ENCODE measurements at places on chromosomes 4 and X.

DNA sequence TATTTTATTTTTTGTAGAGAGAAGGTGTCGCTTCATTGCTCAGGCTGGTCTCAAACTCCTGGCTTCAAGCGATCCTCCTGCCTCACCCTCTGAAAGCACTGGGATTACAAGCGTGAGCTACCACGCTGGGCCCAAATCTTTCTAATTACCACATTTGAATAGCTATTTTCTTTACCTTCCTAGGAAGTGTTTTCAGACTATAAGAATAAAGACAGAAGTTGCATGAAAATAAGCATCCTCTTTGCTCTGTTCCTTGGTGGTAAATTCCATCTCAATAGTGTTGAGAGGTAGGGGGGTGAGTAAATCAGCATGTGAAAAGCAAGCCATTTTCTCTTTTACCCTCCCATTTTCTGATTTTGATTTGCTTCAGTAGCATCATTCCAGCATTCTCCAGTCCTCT, 122.4 kb downstream of the LARP7 start:
- DNase-seq = no peak

- DNase-seq = no peak
Measured at GRCh38 chrX:51824061-51824460, 69.4 kb upstream of the MAGED1 start.

DNA sequence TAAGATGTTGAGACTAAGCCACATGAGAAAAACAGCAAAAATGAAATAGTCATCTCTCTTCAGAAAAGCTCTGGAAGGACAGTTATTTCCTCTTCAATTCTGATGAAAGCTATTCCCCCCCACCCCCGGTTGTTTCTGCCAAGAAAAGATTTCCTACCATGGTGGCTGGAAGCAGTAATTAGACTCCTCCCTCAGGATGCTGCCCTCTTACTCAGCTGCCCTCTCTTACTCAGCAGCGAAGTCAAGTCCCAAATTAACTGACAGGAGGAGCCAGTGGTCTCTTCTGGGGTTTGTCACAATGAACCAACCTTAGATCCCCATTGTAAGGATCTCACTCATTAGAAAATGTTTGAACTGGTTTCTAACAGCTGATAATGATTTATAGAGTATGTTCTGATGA, 38.0 kb downstream of the GPM6B start:
- no peak for DNase-seq

GRCh38 chr4:176188654-176189053, 6.7 kb downstream of the SPATA4 start:
- no peak for DNase-seq

- no peak for DNase-seq
Measured at GRCh38 chrX:122187069-122187713, 996.9 kb upstream of the GRIA3 start.

GRCh38 chr4:69816236-69816635, 43.7 kb downstream of the SULT1E1 start:
- DNase-seq = no peak

- no peak for DNase-seq
Measured at GRCh38 chr4:159685340-159686092, 582.6 kb downstream of the RAPGEF2 start.

DNA sequence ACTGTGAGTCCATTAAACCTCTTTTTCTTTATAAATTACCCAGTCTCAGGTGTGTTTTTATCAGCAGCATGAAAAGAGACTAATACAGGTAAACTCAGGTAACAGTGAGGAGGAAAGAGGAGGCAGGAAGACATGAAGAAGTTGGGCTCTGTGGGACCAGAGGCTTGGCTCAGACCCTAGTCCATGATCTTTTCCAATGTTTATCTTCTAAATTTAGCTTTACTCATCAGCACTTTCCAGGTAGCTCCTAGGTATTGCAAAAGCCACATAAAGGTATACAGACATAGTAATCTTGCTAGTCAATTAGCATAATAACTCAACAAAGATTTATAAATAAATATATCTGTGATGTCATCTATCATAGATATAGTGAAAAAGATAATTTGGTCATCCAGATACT, 11.2 kb upstream of the FRYL start:
- DNase-seq = no peak

DNA sequence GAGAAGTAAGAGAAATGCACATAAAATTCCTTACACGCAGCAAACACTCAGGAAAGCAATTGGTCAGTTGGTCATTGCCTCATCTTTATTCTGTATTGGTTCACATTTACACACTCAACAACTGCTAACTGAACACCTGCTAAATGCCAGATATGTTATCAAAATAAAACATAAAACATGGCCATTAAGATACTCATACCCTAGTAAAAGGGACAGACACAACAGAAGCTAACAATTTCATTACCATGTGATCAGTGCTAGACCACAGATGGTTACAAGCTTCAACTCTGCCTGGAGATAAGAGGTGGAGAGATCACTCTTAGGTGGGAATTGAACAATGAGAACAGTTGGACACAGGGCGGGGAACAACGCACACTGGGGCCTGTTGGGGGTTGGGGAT, 26.2 kb downstream of the TEC start:
- no peak for DNase-seq

DNA sequence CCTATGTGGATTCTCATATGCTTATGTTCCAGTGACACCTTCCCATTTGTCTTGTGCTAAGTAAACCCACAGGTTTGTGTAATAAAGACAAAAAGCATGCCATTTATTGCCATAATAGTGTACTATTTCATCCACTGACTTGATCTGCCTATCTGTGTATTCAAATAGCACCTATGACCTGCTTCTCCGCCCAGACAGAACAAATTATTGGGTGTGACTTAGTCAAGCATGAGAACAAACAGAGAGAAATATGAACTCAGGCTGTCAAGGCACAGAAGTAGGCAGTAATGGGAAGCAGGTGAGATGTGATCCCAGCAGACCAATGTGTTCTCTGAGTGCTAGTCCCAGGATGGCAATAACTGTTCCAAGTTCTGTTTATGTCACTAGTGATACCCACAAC, 25.4 kb downstream of the ELOVL6 start:
- DNase-seq = no peak

GRCh38 chr4:41212616-41213203, 1.6 kb downstream of the APBB2 start:
- no peak for DNase-seq

DNA sequence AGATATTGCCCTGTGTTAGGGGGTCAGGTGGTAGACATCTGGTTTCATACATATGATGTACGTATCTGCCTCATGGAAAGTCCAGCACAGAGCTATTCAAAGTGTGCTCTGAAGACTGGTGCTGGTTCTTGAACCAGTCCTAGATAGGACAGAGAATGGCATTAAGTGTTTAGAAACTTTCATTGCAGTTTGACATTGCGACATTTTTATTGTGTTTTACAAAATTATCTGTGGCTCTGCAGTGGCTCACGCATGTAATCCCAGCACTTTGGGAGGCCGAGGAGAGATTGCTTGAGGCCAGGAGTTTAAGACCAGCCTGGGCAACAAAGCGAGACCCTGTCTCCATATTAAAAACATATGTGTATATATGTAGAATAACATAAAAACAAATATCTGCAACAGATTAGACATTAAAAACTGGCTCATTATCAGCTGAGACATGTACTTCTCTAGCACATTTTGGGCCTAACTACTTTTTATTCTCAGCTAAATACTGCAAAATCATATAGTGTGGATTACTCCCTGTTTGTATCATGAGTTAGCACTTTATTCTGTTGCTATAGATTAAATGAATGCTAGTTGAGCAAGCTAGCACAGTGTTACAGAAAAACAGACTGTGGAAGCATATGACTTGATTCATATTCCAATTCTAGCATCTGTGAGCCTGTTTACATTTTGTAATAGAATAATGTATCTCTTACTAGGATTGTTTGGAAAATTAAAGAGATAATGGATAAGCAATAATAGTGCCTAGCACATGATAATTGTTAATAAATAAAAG, 57.1 kb downstream of the USP9X start:
- no peak for DNase-seq

GRCh38 chr4:97664741-97665140, 478.5 kb downstream of the STPG2 start:
- DNase-seq = no peak

DNA sequence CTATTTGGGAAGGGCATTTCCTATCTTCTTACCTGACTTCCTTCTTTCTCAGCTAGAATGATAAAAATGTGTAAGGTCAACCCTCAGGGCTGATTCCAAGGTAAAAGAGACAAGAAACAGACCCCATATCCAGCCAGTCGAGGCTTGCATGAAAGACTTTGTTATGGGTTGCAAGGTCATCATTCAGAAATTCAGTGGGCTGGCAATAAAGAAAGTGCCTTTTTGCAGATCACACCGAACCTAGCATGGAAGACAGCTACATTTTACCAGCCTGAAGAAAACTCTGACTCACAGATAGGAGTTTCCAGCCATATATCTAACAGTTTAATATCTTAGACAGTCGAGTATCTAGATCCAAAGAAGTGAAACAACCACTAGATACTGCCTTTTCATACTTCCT, 87.4 kb downstream of the PDGFC start:
- no peak for DNase-seq

- no peak for DNase-seq
Measured at GRCh38 chr4:14615671-14616070, 386.6 kb upstream of the CPEB2 start.

GRCh38 chrX:74515356-74515755, 94.1 kb downstream of the SLC16A2 start:
- no peak for DNase-seq

- DNase-seq = no peak
Measured at GRCh38 chr4:16608123-16608522, 290.3 kb downstream of the LDB2 start.

DNA sequence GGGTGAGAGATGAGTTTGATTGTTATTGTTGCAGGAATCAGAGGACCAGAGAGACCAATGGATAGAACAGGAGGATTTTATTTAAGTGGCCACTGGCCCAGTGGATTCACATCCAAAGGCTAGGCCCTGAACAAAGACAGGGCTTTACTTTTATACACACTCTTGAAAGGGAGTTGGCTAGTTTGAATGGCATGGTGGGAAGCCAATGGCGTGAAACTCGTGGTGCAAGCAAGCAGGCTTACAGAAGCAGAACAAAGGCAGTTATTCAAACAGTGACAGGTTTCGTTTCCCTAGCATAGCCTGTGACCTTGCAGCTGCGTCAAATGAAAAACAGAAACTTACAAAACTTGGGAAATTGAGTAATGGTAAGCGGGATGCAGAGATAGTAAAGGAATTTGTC, 110.2 kb upstream of the PRDX4 start:
- DNase-seq = no peak

DNA sequence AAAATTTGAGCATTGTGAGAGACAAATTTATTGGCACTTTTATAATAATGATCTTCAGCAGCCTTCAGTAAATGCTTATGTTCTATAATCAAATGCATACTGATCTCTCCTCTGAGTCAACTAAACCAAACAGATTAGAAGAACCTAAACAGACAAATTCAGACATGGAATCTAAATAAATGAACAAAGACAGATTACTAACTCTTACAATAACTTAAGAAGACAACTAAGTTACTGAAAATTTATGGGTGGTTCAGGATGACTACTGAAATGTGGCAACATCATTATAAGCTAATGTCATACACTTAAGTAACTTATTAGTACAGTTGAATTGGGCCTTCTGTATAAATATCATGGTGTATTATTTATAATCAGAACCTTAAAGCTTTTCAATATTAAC, 127.3 kb downstream of the NEK1 start:
- DNase-seq = no peak

DNA sequence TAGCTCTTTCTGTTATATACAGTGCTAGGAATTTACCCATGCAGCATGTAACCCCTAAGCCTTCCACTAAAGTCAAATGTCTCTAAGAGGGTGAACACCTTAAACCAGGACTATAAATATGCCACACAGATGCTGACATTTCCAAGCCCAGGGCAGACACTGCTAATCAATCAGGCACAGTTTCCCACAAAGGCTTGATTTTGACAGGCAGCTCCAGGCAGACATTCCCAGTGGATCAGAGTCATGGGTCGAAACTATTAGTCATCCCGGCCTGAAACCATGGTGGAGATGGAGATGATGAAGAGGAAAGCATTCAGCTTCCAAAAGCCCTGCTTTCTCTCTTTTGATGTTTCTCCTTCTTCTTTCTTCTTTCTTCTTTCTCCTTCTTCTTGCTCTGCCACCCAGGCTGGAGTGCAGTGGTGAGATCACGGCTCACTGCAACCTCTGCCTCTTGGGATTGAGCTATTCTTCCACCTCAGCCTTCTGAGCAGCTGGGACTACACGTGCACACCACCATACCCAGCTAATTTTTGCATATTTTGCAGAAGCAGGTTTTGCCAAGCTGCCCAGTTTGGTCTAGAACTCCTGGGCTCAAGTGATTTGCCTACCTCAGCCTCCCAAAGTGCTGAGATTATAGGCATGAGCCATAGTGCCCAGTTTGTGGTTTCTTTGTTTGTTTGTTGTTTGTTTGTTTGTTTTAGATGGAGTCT, 21.0 kb upstream of the SORCS2 start:
- no peak for DNase-seq

- DNase-seq = no peak
Measured at GRCh38 chr4:42225286-42225685, 72.8 kb upstream of the BEND4 start.

- DNase-seq = no peak
Measured at GRCh38 chr4:2950221-2950989, 12.8 kb downstream of the NOP14 start.

GRCh38 chrX:110173192-110174175, 144.4 kb downstream of the AMMECR1 start:
- no peak for DNase-seq

DNA sequence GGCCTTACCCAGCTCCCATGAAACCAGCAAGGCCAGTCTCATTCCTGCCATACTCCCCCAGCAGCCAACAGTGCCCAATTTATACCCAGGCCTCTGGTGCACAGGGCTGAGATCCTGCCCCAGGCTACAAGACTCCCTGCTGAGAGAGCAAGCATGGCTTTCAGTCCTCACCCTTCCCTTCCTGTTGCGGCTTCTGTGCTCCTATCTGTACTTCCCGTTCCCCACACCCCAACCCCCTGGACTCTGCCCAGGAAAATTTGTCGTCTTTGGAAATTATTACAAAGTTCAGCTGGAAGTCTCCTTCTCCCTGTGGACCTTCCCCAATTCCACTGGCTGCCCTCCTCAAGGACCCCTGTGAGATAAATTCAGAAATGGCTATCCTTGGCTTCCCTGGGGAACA, 84.1 kb upstream of the GK2 start:
- DNase-seq = no peak

DNA sequence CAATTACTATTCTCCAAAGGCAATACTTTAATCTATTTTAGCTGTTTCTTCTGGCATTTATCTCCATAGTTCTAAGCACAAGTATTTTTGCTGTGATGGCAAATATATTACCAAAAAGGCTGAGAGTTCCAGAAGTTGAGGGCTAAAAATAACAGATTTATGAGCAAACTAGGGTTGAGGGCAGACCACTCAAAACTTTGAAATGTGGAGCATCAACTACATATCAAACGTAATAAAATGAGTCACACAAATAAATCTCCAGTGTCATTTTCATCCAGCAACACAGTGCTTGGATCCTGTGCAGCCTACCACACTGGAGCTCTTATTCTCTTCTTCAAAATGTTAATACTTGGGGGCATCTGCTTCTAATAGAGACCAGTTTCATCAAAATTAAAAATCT, 163.9 kb downstream of the HS3ST1 start:
- no peak for DNase-seq

Data from stimulated activated CD4-positive, alpha-beta T cell treated with anti-CD3 and anti-CD28 coated beads, TNF-alpha, amount 100 ng/mL, for 1 hour (primary cell).